Stimulated activated CD8-positive, alpha-beta memory T cell treated with anti-CD3 and anti-CD28 coated beads, Interleukin-12 subunit alpha, Interleukin-12 subunit beta, amount 100 ng/mL, for 4 hours (primary cell): ENCODE measurements at places on chromosomes 6 and 20.

GRCh38 chr6:674956-675355 lies 18.0 kb downstream of the EXOC2 start:
- DNase-seq = no peak

- DNase-seq = no peak
Measured at GRCh38 chr20:32539026-32539816, 45.9 kb downstream of the NOL4L start.

GRCh38 chr6:40810171-40810570 lies 223.0 kb upstream of the LRFN2 start:
- no peak for DNase-seq

- no peak for DNase-seq
Measured at GRCh38 chr20:9422321-9423057, 91.9 kb upstream of the LAMP5 start.

- no peak for DNase-seq
Measured at GRCh38 chr6:42278131-42278853, 60.6 kb upstream of the MRPS10 start.

- DNase-seq = no peak
Measured at GRCh38 chr6:157755032-157755745, 67.9 kb upstream of the SNX9 start.

DNA sequence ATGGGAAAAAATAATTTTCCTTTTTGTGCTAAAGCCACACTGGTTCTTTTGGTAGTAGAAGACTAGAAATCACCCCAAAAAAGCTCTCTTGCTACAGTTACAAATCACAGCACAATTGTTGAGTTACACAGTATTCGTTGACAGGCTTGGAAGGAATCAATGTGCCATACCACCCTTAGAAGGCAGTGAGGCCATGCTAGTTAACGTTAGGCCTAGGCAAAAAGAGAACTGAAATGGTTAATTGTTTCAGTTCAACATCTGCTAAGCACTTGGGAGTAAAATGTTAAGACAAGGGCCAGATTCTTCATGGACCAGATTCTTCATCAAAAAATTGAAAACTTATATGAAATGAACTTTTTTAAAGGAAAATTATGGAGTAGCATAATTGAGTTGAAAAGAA lies 626.2 kb downstream of the UTRN start:
- no peak for DNase-seq

DNA sequence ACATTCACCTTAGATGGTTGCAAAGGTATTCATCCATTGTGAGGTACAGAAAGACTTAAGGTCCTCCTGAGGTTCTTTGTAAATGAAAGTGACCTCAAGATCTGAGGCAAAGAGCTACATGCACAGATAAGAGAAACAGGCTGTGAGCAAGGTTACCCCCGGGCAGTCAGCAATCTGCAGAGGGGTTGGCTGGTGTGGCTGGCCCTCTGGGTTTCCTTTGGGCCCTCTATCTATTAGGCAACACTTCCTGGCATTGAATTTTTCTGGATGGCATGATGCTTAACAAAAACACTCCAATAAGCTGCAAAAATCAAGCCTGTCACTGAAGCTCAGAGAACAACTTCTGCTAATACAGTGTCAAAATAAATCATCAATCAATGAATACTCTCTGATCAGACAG lies 48.9 kb upstream of the RALGAPA2 start:
- DNase-seq = no peak

GRCh38 chr20:47949230-47949629 lies 163.9 kb upstream of the SULF2 start:
- no peak for DNase-seq

GRCh38 chr6:164551706-164552105 lies 757.7 kb downstream of the C6orf118 start:
- DNase-seq = no peak

DNA sequence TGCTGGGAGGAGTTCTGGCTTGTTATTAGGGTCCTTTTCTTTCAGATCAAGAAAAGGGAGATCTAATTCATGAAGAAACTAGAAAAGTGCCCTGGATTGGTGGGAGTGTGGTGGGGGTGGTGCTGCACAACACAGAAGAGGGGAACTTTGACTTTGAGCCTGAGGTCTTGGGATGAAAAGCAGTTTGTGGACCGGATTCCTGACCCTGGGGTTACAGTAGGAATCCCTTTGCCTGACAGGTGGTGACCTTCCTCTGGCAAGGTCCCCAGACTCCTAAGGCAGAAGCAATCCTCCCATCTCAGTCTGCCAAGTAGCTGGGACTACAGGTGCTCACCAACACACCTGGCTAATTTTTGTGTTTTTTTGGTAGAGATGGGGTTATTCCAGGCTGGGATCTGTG lies 45.3 kb upstream of the IER3 start:
- DNase-seq = no peak

GRCh38 chr6:43355862-43356590 lies 13.4 kb downstream of the ZNF318 start:
- DNase-seq = no peak

- no peak for DNase-seq
Measured at GRCh38 chr6:125974214-125974866, 12.0 kb upstream of the TRMT11 start.

DNA sequence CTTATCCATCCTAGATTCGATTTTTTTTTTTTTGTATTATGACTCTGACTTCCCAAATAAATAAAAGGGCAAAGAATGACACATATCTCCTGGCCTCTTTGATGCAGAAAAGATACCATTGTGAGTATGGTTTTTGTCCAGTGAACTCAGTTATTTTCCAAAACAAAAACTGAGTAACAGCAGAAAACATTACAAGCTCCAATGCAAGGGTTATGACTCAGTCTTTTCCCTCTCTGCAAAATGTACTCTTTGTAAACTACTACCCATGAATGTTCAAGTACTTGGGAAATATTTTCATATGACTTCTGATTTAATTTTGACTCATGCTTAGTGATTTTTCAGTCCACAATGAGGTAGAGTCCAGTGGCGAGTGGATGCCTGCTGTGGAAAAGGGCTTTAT lies 355.3 kb downstream of the RNF144B start:
- DNase-seq = no peak

DNA sequence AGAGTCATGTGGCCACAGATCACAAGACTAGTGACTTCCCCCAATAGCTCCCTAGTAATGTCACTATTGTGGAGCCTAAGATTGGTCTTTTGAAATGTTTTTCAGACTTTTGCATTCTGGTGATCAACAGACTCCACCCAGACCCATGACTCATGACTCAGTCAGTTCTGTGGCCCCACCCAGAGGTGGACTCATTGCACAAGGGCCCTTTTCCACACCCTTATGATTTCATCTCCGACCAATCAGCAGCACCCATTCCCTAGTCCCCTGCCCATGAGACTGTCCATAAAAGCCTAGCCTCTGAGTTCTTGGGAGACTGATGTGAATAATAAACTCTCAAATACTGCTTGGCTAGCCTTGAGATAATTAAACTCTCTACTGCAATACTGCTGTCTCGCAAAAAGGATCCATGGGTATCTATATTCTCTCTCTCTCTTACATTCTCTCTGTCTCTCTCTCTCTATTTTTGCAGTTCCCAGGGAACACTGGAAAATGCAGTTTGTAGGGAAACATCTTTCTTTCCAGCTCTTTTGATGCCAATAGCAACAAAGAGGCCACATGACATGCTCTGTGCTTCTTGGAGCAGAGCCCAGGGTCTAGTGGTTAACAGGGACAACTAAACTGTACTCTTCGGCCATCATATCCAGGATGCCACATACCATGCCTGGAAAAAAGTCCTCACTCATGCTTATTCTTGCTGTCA lies 71.3 kb upstream of the IYD start:
- DNase-seq = no peak

DNA sequence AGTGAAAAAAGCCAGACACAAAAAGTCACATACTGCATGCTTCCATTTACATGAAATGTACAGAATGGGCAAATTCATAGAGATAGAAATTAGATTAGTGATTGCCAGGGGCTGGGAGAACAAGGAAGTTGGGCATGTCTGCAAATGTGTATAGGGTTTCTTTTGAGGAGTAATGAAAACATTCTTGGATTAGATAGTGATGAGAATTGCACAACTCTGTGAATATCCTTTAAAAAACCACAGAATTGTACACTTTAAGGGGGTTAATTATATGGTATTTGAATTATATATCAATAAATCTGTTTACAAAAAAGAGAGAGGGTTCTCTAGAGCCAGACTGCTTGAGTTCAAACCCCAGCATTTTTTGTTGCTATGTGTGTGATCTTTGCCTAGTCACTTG lies 188.1 kb downstream of the CDC5L start:
- no peak for DNase-seq
